ENCODE measurements at places on chromosomes 7 and 10. TPM values are rescaled to one million over a fixed set of nuclear protein-coding genes. Genes with fewer than 3 reads are reported as not detected.

DNA sequence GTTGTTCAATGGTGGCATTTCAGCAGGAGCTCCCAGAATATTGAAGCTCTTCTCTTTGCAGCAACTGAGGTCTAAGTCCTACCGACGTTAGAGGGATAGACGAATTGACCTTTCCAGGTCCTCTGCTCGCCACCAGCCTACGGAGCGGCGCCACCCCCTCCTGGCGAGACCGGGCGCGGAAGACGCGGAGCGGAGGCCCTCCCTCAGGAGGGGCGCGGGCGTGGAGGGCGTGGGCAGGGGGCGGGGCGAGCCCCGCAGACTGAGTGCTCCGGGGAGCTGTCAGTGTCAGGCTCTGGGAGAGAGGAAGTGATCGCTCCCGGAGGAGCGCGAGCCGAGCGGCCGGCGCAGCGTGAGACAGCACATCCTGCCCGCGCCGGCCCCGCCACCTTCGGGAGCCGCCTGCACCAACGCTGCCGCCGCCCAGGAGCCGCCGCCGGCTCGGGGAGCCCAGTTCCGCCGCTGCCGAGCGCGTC, at the start of gene DYNC1I1:
DYNC1I1 (plus strand) TSS at position 257 of the 473 bp plus-strand sequence. CDS start 32,176 bp downstream, outside the sequence.
- peak; percentile 17 for DNase-seq

GRCh38 chr10:12787297-12787696, 214.2 kb downstream of the CCDC3 start:
- no peak for DNase-seq

GRCh38 chr10:121644501-121644900, 46.3 kb upstream of the FGFR2 start:
- no peak for DNase-seq

- peak; percentile 92 for DNase-seq
These were observed 1194.4 kb upstream of the SORCS1 start for GRCh38 chr10:108358912-108359311.

DNA sequence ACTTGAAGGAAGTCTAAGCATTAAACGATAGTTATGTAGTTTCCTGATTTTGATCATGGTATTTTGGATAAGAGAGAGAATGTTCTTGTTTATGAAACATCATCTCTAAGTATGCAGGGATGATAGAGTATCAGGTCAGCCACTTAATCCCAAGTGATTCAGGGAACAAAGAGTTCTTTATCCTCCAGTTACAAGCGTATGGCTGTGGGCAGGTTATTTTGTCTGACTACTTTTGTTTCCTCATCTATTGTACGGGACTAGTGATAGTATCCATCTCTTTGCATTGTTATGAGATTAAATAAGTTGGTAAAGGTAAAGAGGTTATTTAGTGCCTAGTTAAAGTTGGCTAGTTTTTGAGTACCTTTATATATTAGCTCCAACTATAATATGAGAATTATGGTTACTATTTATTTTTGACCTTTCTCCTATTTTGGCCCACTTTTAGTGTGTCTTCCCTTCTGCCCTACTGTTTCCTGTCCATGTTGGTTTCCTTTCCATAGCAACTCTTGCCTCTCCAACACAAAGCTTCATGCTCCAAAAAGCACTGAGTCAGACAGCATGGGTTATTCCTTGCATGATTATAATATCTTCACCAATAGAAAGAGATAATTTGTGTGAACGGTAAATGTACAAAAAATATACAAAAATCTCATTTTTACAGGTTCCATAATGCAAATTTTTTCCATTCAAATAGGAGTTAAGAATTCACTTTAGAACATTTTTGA, 65.4 kb downstream of the SP8 start:
- no peak for DNase-seq

The SLC39A12 gene
- under 0.01 TPM for total RNA-seq

The OPALIN gene
- total RNA-seq: not detected

The HABP2 gene
- total RNA-seq: not detected

- DNase-seq: no peak
These were observed 8.8 kb downstream of the SLC4A2 start for GRCh38 chr7:151068069-151068773.

GRCh38 chr7:145909991-145910513, 206.5 kb upstream of the CNTNAP2 start:
- DNase-seq: no peak

DNA sequence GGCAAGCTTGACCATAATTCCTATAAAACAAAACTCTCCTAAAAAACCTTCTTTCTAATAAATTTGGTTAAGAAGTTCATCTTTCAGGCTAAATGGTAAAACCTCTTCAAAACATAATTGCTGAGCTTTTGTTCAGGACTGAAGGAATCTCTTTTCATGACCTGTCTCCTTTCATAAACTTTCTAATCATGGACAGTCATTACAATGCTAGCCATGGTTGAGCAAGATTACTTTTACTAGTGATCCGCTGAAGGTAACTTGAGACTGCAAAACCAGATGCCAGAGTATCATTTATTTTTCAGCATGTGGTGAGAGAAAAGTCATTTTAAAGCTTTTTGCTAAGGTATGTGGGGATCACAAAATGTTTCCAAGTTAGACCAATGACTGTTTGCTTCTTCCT, 186.4 kb upstream of the RHOBTB1 start:
- no peak for DNase-seq

The SP8 gene
- total RNA-seq: not detected

The PLPP4 gene
- not detected for total RNA-seq

- DNase-seq: peak; percentile 1
These were observed at the start of gene PRLHR for GRCh38 chr10:118595598-118596425. PRLHR (minus strand) TSS chr10:118595648; CDS start chr10:118595244, 404 bp downstream.

The CASTOR2 gene
- total RNA-seq: 14.7 TPM

The NUTM2E gene
- total RNA-seq: not detected

GRCh38 chr7:95690367-95690947, 81.9 kb upstream of the DYNC1I1 start:
- DNase-seq: peak; percentile 50

The AFAP1L2 gene
- total RNA-seq: 1.2 TPM

The TET1 gene
- total RNA-seq: 0.39 TPM

DNA sequence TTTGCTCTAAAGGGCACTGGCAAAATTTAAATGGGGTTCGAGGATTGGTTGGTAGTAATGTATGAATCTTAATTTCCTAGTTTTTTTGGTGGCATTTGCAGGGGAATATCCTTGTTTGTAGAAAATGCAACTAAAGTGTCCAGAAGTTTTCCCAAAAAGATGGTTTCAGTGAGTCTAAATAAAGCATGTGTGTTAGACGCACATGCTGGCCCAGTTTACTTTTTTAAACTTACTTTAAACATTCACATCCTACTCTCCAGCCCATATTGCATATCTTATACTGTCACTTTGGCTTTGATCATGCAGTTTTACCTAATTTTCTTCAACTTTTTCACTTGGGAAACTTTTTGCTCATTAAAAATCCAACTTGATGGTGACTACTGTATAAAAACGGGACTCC, 744.0 kb upstream of the CELF2 start:
- no peak for DNase-seq

DNA sequence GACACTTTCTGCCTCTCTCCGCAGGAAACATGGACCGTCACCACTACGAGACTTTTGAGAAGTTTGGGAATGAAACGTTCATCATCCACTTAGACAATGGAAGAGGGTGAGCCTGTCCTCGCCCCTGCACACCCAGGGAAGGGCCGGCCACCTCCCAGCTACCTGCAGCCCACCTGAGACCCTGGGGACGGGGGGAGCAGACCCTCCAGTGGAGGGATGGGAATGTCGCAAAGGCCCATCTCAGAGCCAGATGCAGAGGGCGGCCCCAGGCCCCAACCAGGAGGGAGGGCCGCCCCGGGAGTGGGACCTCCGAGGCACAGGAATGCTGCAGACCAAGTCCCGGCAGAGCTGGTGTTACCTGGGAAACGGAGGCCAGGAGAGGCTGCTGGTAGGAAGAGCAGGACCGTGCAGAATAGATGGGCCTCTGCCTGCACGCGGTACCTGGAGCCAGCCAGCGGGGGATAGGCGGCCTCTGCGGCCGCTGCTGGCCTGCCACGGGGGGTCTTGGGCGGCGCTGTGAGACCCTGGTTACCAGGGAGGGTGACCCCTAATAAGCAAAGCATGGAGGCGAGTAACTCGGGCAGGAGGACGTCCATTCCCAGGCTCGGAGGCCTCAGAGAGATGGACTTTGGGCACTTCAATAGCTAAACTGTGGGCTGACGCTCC, 32.9 kb upstream of the FOXL3 start:
- DNase-seq: no peak

GRCh38 chr7:24907311-24907886, 72.6 kb downstream of the OSBPL3 start:
- DNase-seq: peak; percentile 75

The MRPS17 gene
- 18.1 TPM for total RNA-seq

DNA sequence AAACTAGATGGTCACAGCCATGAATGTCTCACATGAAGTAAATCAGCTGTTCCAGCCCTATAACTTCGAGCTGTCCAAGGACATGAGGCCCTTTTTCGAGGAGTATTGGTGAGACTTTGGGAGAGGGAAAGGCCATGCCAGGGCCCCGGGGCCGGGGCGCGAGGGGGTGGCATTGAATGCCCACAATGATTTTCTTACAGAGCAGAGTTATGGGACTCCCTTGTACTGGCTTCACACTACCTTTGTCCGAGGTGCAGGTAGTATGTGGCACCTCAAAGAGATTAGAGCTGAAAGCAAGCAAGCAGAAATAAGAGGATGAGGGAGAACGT, 407 bp downstream of the ELOVL3 start:
- no peak for DNase-seq

The PHYHIPL gene
- total RNA-seq: not detected

DNA sequence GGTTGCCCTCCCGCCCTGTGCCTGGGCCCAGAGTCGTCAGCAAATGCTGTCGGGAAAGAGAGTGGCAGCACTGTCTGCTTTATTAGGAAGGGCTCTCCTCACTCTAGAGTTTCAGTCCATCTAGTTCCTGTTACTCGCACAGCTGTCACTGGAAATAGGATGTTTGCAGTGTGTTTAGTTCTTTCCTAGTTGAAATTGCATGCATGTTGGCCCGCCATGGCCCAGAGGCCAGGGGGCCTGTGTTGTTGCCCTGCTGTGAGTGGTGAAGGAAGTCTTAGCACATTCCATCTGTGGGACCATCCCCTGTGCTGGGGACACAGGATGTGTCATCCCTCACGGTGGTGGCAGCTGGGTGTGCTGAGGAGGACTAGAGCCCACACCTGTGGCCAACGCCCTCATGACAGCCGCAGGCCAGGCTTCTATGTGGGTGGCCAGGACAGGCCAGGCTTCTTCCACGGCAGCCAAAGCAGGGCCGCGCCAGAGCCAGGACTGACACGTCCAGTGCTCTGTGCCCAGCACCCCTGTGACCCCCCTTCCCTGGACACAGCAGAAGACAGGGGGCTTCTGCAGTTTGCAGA, 45.4 kb downstream of the ZNF467 start:
- no peak for DNase-seq

GRCh38 chr7:38929460-38930171, 20.6 kb upstream of the VPS41 start:
- DNase-seq: peak; percentile 11

The MYH16 gene
- total RNA-seq: 0.13 TPM

DNA sequence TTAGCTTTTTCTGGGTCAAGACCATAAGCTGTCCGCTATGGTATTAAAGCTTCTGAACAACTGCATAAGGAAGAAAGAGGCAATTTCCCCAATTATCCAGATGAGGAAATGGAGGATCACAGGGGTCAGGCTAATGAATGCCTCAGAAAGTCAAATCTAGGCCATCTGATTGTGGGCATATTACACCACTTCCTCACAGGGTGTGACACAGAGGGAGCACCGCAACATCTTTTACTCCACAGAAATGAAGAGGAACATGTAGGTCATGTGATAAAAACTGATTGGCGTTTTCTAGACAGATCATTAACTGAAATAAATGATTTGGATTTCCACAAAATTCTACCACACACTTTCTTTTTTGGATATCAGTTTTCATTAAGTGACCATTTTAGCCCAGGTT, 384.4 kb downstream of the PARD3 start:
- peak; percentile 52 for DNase-seq

GRCh38 chr10:33306701-33307519, 27.6 kb downstream of the NRP1 start:
- DNase-seq: peak; percentile 73

GRCh38 chr7:24476227-24476626, 97.0 kb upstream of the PALS2 start:
- DNase-seq: no peak

DNA sequence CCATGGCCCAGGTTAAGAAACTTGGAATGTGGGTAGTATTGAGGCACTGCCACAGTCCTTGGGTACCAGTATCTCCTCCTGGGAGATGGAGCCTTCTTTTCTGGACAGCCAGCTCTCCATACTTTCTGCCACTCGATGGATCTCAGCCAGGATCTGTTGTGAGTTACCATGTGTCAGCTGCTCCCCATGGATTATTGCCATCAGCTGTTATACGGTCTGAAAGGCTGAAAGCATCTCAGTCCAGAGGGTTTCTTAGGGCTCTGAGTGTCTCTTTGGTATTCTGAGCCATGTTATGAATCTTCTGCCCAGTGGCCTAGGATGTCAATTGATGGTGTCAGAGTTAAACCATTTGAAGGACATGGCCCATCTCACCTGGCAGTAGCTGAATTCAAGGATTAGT, 197.5 kb downstream of the C7orf25 start:
- no peak for DNase-seq

DNA sequence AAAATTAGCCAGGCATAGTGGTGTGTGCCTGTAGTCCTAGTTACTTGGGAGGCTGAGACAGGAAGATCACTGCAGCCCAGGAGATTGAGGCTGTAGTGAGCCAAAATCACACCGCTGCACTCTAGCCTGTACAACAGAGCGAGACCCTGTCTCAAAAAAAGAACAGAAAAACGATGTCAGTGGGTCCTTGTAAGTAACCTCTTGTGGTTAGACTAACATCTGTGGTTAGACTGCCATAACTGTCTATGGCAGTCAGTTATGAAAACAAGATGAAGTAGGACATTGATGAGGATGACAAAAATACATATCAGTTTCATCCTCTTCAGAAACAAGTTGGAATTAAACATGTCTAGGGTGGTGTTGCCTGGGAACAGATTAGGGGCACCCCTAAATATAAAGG, 53.3 kb downstream of the AKAP9 start:
- DNase-seq: no peak

The NKX2-3 gene
- not detected for total RNA-seq

DNA sequence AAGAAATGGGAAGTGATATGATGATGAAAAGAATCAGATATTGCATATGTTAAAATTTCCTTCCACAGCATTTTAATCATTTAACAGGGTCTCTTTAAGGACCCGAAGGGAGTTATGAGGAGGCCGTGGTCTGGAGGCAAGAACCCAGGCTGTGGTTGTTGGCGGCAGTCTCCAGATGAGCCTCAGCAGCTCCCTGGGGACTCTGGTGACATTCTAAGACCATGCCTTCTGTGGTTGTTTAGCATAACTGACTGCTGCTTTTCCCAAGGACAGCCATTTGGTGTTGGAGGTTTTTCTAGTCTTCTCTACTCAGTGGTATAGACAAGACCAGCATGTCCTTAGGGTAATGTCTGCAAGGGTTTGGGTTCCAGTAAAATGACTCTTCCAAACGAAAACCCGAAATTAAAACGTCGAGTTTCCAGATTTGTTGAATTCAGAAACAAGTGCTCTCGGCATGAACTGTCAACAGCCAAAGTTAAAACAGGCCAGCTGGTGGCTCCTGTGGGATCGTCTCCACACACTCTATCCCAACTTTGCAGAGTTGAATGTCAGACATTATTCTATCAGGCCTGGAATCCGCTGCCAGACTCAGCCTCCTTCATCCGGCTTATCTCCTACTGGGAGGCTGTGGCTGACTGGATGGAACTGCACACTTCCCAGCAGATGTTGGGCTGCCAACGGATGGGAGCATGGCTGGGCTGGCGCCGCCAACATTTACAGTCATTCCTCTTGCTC, 183.1 kb downstream of the TAX1BP1 start:
- DNase-seq: no peak

Data from dermis microvascular lymphatic vessel endothelial cell (primary cell).